Stimulated activated CD4-positive, alpha-beta T cell treated with anti-CD3 and anti-CD28 coated beads, Interleukin-1b, Interleukin-23, amount 100 ng/mL, for 4 hours (primary cell): ENCODE measurements at places on chromosomes 3 and 15.

- DNase-seq, result no peak
Observed at GRCh38 chr15:74387141-74387541, 19.7 kb upstream of the CYP11A1 start.

- no peak for DNase-seq
Observed at GRCh38 chr15:66822114-66822513, 120.1 kb downstream of the SMAD6 start.

- DNase-seq, result no peak
Observed at GRCh38 chr3:140315955-140316354, 361.9 kb upstream of the TRIM42 start.

GRCh38 chr15:71677766-71678165 lies 132.6 kb upstream of the NR2E3 start:
- no peak for DNase-seq
